GM12864 (cell line): ENCODE measurements at places on chromosomes 6 and 20.
A peak's percentile ranks its signal among the peaks of the same experiment; 100 is the strongest.

DNA sequence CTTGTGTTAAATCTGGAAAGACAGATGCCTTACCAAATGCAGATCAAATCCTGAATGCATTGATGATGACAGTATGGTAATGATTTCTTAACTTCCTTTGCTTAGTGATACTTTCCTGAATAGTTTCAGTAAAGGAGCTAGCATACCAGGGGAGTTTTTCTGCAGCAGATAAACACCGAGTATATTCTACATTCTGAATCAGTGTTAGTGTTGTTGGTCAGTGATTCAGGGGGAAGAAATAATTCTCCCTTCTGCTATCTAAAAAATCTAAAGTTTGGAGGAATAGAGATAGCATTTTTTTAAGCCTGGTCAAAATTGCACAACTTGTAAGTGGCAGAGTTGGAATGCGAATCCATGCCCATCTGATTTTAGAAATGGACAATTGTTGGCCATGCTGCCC lies 512.2 kb upstream of the MARCKS start:
- DNase-seq = no peak

- DNase-seq = no peak
Observed at GRCh38 chr6:26321005-26321404, 44.0 kb upstream of the BTN3A2 start.

- no peak for DNase-seq
Observed at GRCh38 chr6:50966986-50967385, 148.3 kb downstream of the TFAP2B start.

DNA sequence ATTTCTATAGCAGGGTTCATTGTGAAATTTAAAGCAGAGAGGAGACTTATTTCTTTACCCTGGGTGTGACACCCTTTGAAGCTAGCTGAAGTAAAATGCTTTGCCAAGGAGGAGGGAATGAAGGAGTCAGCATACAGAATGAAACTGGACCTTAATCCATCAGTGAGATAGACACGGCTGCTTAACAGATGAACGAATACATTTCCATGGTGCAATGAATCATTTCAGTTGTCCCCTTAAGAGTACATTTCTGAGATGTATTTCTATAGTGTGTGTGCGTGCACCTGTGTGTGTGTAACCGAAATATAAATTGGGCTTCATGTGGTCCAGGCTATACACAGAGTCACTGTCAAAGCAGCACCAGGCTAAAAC lies 73.8 kb upstream of the CD93 start:
- no peak for DNase-seq

- peak; percentile 37 for DNase-seq
Observed at GRCh38 chr6:158911746-158912480, 88.1 kb downstream of the RSPH3 start.
